ENCODE measurements at places on chromosomes 7 and 10.

GRCh38 chr7:151514461-151515275, 5.0 kb downstream of the RHEB start:
- no peak for DNase-seq

GRCh38 chr10:29106287-29106686, 182.6 kb upstream of the LYZL1 start:
- no peak for DNase-seq

GRCh38 chr7:72437061-72437585, 25.0 kb upstream of the CALN1 start:
- no peak for DNase-seq

- DNase-seq, result no peak
Observed at GRCh38 chr7:113784316-113784715, 134.5 kb downstream of the PPP1R3A start.

GRCh38 chr7:49763791-49764190, 9.6 kb upstream of the VWC2 start:
- no peak for DNase-seq

DNA sequence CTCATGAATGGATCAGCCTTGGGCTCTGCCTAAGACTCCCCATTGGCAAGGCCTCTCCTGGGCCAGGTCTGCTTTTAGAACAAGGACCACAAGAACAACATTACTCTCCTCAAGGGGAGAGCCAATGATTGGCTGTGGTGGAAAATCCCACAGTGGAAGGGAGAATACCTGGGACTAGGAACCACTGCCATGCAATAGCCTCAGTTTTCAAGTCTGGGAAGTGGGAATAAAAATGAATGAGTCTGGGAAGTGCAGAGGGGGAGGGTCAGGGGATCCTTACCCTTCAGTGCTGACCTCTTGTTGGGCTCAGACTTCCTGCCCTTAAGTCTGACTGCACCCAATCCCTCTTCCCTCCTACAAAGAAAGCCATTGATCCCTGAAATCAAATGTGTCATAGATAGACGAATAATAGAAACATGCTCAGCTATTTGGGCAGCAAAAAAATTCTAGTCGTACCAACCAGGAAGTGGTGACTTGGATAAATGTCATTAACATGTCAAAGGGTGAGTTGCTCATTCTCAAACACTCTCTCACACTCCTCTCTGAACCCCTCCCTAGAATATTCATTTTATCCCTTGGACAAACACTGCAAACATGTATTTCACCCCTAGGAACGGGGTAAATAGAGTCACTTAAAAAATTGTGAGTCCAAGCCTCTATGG, 123.6 kb downstream of the SH3PXD2A start:
- DNase-seq, result no peak

DNA sequence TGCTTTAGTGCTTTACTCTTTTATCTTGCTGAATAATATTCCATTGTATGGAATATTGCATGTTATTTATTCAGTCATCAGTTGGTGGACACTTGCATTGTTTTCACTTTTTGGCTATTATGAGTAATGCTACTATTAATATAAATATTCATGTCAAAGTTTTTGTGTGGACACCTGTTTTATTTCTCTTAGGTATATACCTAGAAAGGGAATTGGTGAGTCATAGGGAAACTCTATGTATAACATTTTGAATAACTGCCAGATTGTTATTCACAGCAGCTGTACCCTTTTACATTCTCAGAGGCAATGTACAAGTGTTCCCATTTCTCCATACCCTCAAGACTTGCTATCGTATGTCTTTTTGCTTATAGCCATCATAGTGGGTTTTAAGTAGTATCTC, 268.7 kb downstream of the SEMA3A start:
- no peak for DNase-seq

DNA sequence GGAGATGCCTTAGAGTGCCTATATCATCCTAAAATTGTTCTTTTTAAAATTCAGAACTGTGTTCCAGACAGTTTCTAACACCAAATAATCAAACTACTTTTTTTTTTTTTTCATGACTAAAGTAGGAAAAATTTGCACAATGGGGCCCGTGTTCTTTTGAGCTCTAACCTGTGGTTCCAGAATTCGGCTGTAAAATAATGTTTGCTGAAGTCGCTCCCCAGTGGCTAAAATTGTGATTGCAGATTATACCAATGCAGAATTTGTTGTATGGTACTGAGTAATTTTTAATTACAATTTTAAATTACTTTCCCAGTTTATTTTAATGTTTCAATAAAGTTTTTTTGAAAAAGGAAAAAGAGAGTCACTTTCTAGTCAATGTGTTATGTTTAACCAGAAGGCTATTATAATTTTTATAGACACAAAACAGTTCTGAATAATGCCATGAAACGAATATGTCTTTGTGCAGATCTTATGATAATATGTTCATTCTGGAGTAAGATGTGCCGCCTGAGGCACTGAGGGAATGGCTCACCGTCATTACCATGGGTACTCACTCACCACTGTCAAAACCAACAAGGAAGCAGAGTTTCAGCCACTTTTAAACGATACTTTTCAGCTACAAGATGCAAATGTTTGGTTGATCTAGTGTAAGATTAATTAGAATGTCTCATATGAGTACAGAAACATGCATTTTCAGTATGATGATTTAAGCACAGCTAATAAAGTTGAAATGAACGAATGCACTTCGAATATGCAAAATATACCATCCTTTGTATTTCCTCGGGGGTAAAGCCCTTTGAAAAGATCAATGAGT, 173.6 kb downstream of the PRKCQ start:
- DNase-seq, result no peak

GRCh38 chr10:96978621-96979154, 146.6 kb downstream of the LCOR start:
- DNase-seq, result no peak

DNA sequence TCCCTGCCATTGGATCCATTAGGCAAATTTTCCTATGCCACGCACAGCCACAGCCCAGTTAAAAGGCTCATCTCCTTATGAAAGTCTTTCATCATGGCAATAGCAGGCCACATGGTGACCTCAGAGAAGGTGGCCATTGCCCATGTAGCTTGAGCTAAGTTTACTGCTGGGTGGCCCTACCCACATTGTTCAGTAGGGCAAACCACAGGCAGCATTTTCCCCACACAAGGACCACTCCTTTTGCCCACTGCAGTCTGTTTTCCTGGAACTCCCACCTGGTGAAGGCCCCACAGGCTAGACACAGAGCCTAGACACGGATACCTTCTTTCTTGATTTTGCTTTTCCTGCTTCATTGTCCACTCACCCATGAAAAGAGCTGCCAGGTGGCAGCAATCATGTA, 101.5 kb upstream of the NPVF start:
- DNase-seq, result no peak

DNA sequence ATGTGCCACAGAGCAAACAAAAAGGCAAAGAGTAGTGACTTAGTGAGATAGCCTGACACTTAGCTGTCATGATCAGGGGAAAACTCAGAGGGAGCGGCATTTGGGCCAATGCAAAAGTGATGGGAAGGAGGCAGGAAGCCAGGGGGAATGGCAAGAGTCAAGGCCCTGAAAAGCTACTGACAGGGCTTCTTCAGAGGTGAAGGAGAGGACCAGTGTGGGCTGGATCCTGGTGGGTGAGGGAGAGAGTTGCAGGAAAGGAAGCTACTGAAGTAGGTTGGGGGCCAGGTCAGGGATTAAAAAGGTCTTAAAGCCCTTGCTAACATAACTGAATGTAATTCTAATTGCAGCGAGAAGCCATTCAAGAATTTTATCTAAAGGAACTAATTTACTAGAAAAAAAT, 117.0 kb downstream of the AASS start:
- DNase-seq, result no peak

DNA sequence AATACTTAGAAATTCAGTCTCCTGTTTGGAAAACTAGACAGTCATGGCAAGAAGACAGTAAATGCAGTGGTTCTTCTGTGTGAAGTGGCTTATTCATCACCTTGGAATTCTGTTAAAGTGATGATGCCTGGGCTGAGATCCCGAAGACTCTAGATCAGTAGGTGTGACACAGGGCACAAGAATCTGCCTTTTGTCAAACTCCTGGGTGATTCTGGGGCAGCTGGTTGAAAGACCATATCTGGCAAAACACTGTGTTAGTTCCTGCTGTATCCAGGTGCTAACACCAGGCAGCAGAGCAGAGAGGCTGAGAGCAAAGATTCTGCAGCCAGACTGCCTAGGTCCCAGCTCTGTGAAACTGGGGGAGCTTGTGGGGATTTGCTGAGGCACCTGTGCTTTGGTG, 26.5 kb downstream of the MRC1 start:
- DNase-seq, result no peak

DNA sequence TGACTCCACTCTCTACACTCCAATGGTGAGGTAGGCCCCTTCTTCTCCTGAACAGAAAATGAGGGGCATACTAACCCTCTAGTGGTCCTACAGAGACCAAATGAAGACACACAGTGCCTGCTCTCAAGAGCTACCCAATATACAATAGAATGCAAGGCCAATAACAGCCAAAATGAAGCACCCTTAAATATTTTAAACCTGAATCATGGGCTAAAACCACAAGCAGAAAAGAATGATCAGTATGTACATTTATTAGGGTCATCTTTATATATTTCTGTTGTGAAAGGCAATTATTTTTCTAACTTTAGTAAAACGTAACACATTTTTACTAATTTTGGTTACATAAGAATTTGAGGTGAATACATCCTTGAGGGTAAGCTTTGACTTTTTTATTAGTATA, 49.9 kb upstream of the COL1A2 start:
- DNase-seq, result no peak

GRCh38 chr10:131421381-131421780, 109.9 kb upstream of the TCERG1L start:
- DNase-seq, result no peak

- no peak for DNase-seq
Observed at GRCh38 chr7:127652333-127653248, 597 bp downstream of the SND1 start.

GRCh38 chr10:68362590-68362989, 29.9 kb upstream of the PBLD start:
- DNase-seq, result no peak

DNA sequence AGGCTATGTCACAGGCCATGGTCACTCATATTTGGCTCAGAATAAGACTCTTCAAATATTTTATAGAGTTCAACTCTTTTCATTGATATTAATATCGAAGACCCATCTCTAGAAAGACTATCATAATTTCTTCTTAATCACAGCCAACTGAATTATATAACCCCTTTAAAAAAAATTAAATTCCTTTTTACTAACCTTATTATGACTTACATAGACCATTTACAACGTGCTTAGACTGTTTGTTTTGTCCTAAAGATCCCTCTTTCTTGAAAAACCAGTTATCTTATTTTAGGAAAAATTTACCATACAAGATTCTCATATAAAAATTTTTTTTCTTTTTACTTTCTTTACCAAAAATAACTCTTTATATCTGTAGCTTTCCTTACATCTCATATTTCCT, 10.2 kb upstream of the TMEM254 start:
- DNase-seq, result no peak

DNA sequence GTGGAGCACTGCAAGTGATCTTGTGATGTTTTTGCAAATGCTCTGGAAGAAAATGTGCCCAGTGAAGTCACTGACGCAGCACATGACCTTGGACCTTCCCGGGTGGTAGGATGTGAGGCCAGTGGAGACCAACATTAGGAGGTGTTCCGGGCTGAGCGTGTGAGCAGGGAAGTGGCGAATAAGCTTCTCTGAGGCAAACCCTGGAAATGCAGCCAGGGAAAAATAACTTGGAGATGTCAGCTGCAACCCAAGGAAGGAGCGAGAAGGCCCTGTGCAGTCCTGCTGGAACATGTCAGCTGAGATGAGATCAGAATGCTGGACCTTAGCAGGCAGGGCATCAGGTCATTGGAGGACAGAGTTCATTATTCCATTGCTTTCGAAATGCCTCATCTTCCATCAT, 18.6 kb upstream of the SDK1 start:
- no peak for DNase-seq

DNA sequence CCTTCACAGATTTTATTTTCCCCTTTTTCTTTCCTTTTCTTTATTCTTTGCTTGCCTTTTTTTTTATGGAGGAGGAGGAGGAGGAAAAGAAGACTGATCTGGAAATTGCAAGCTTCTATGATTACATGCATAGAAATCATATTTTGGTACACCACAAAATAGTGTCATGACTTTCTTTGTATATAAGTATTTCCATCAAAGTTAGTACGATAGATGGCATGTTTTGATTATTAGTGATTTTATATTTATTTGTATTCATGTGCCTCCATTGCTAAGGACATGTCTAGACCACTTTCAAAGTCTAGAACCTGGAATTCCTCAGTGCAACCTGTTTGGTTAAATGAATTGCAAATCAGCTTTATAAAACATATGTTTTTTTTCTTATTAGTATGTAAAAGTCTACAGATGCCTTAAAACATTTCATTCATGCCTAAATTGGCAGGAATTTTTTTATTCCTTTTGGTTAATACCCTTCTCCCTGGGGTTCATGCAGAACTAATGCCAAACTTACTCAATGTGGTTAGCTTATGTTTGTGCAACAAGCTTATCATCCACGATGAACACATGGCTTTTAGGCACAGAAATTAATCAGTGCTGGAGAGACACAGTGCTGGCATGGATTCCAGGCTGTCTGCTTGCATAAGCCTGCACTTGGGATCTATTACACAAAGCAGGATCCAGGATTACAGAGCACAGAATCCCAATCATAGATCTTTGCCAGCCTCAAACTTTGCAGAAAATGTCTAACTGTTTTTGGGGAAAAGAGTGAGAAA, 213.1 kb downstream of the CHRM2 start:
- DNase-seq, result no peak

- DNase-seq, result no peak
Observed at GRCh38 chr7:45891462-45892402, 3.4 kb downstream of the IGFBP1 start.

GRCh38 chr7:106448992-106449859, 164.4 kb upstream of the NAMPT start:
- no peak for DNase-seq

DNA sequence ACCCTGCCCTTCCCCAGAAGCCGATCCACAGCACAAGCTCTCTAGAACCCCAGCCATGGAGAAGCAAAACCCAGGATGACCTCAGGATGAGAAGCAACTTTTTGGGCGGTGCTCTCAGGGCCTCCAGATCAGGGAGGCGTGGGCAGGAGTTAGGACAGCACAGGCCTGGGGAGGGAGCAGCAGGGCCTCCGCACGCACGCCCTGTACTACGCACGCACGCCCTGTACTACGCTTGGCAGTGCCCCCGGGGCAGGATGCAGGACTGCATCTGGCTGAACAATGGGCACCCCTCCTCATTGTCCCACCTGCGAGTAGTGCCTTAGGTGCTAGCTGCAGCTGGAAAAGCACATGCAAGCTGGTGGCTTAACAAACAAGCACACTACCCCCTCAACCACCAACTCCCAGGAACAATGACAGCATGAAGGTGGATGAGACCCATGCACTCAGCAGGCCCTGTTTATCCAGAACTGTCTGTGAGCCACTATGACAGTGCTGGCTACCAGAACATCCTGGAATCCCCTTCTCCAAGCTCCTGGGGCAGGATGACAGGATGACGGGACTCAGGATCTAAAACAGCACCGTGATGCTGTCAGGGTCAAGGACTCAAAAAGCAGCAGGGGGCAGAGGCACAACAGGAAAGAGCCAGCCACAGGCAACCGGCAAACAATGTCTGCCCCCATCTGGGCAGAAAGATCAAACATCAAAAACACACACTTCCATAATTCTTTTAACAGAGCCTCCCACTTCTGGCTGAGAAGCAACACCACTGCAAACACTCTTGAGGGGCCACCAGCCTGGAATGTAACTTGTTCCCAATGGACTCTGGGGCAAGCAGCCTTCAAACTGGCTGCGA, 11.8 kb downstream of the PODXL start:
- no peak for DNase-seq

GRCh38 chr7:11775401-11775800, 56.6 kb downstream of the THSD7A start:
- no peak for DNase-seq

- no peak for DNase-seq
Observed at GRCh38 chr10:120308589-120308988, 148.4 kb upstream of the PLPP4 start.

All from NCI-H2029 treated with DMSO at 0.1 percent for 48 hours (cell line).